ENCODE measurements at places on chromosomes 16 and 17. TPM values are rescaled to one million over a fixed set of nuclear protein-coding genes. Genes with fewer than 3 reads are reported as not detected.
A peak's percentile ranks its signal among the peaks of the same experiment; 100 is the strongest.

The NPB gene
- total RNA-seq = 0.86 TPM

DNA sequence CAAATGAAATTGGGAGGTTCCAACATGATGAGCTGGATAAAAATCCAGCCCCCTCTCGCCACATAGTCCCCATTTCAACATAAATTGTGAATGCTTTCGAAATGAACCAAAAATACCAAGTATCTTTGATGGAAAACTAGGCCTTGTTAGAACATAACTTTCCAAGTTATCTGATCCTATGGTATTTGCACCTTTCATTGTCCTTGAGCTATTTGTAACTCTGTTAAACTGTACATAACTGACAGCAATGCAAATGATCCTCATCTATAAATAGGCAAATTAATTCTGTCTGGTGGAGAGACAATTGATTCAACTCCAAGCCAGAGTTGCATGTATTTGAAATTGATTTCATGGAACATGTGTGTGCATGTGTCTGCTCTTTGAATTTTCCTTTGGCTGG lies 18.2 kb downstream of the CMTM4 start:
- DNase-seq = no peak

DNA sequence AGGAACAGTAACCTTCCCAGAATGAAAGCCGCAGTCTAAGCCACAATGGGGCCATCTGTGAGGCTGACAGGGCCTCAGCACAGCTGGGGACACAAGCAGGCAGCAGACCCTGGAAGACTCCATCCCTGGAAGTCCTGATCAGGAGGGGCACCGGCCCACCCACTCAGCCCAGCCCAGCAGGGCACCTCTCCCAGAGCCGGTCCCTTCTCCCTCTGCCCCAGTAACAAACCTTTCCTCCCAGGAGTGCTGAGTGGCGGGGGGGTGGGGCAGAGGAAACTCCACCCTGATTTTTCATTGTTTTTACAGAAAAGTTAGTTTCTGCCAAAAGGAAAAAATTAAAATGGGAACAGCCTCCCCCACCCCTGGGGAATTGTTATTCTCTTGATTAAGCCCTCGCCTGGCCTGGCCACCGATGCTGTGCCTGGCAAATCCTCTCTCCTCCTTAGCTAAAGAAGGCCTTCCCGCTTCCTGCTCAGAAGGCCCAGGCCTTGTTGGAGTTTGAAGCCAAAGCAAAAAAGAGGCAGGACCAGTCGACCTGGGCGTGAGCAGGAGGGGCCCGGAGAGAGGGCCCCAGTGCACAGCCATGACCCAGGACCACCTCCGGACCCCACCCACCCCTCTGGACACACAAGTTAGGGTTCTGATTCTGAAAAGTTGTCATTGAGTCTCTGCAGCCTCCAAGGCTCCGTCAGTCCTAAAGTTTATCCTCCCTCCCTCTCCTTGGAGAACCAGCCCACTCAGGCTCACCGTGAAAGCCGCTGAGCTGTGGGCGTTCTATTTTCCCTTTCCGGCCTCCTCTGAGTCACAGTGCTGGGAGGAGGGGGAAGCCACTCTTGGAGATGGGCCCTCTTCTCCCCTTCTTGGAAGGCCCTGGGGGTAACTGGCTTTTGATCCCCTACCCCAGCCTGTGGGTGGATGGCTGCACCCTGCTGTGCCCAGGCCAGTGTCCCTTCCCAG lies 128.4 kb upstream of the TNRC6C start:
- peak; percentile 47 for DNase-seq

GRCh38 chr16:67154578-67155294 lies 3.9 kb upstream of the B3GNT9 start:
- DNase-seq = no peak

All from LHCN-M2 (cell line).